Stimulated activated CD8-positive, alpha-beta memory T cell treated with anti-CD3 and anti-CD28 coated beads, Interleukin-15, amount 100 ng/mL, for 24 hours (primary cell): ENCODE measurements at places on chromosomes 2 and 18.

DNA sequence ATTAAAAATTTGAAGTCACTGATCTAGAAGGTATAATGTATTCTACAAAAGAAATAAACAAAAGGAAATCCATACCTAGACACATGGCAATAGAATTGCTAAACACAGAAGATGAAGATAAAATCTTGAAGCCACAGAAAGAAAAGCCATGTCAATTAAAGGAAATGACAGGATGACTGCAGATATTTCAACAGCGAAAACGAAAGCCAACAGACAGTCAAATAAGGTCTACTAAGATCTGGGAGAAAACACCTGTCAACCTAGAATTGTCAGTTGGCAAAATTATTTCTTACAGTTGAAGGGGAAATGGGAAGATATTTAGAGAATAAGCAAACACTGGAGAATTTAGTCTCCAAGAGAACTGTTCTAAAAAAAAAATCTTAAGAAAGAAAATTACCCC, 39.2 kb downstream of the NETO1 start:
- no peak for DNase-seq

DNA sequence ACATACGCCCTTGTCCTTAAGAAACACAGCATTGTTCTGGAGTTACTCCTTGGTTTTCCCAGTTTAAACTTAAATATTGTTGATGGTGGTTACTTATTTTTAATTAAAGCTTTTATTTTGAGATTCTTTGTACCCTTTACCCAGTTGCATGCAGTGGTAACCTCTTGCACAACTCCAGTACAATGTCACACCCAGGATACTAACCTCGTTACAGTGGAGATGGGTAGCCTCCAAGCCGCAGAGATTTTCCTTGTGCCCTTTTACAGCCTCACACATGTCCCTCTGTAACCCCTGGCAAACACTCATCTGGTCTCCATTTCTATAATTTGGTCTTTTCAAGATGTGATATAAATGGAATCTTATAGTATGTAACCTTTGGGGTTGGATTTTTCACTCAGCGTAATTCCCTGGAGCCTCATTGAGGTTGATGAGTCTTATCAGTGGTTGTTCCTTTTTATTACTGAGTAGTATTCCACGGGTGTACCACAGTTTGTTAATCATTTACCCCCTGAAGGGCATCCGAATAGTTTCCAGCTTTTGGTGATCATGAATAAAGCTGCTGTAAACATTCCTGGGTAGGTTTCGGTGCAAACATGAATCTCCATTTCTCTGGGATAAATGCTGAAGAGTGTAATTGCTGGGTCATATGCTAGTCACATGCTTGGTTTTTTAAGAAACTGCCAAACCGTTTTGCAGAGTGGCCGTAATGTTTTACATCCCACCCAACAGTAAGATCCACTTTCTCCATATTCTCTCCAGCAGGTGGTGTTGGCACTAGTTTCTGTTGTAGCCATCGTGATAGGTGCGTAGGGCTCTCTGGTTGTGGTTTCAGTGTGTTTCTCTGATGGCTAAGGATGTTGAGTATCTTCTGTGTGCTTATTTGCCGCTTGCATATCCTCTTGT, 68.6 kb downstream of the DGKD start:
- no peak for DNase-seq

- no peak for DNase-seq
Observed at GRCh38 chr2:26743852-26744251, 20.2 kb upstream of the SLC35F6 start.

- no peak for DNase-seq
Observed at GRCh38 chr2:69911985-69912563, 2.8 kb upstream of the MXD1 start.

GRCh38 chr2:179622635-179623300, 238.6 kb downstream of the ZNF385B start:
- no peak for DNase-seq

DNA sequence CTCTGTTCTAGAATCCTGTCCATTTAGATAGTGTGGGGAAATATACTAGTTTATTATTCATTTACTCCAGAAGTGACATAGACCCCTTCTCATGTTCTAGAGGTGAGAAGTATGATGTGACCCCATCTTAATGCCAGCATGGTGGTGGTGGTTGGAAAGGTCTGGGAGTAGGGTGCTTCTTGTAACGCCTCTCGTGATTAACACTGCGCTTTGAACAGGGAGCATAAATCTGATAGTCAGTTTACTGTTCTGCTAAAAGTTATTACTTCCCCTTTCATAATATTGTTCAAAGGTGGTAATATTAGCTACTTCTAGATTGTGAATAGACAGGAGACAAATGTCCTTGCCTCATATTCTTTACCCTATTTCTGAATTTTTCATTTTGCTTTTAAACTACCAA, 35.6 kb downstream of the EHBP1 start:
- DNase-seq, result no peak

GRCh38 chr18:26085056-26085455, 5.4 kb downstream of the SS18 start:
- DNase-seq, result no peak

DNA sequence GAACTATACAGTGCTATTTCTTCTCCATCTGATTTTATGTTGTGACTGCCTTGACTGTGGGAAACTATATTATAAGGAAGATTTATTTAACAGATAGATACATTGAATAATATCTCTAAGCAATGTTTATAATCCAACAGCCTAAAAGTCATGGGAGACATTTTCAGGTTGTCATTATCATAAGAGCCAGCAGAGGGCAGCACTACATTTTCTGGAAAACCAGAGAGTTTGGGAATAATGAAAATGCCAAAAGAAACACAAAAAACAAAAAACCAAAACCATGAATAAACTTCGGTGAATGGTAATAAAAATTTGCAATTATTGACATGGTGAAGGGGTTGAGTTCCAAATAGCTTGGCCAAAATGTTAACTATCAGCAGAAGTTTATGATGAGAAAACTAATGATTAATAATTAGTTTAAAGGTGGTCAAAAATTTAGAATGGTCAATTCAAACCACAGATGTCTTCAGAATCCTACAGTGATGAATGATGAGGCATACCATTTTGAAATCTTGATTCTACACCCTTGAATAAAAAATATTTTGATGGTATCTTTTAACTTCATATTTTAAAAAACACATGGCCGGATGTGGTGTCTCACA, 4.7 kb downstream of the EEF1B2 start:
- no peak for DNase-seq

DNA sequence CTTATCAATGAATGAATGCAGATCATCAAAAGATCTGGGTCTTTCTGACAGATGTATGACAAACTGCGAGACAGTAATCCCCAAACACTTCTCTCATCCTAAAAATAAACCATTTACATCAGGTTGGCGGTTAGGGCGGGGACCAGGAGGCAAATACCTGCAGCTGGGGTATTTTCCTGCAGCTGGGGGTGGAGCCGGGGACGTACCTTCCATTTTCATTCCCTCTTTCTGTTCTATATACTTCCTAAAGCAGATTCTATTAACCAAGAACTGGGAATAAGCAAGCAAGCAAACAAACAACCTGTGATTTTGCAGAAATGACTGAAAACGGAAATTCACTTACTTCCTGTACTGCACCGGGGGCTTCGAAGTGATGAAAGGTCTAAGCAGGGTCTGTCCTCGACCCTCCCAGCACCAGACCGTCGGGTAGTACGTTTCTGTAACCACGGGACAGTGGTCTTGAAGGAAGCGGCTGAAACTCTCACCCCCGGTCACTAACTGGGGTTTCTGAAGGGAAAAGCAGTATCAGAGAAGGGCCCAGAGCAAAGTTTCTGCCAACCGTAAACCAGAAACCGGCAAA, 1.2 kb downstream of the ABHD3 start:
- DNase-seq, result no peak

- DNase-seq, result no peak
Observed at GRCh38 chr18:66119347-66119746, 368.5 kb downstream of the CDH7 start.

DNA sequence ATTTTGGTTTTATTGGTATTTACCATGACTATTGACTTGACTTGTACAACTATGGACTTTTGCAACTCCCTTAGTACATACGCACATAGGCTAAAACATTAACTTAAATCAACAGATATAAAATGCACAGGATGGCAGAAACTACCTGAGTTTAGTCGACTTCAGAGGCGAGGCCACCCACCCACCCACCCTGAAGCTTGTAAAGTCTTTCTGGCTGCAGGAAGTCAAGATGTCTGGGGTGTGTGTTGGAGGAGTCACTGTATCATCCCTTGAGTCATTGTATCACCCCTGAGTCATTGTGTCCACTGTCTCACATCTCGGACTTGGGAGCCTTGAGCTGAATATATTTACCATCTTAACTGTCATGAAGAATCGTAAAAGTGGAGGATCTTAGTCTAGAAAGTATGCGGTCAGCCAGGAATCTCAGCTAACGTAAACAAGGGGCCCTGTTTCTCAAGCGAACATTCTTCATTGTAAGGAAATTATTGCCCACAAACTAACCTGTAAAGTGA, 140.0 kb upstream of the ST6GAL2 start:
- no peak for DNase-seq

DNA sequence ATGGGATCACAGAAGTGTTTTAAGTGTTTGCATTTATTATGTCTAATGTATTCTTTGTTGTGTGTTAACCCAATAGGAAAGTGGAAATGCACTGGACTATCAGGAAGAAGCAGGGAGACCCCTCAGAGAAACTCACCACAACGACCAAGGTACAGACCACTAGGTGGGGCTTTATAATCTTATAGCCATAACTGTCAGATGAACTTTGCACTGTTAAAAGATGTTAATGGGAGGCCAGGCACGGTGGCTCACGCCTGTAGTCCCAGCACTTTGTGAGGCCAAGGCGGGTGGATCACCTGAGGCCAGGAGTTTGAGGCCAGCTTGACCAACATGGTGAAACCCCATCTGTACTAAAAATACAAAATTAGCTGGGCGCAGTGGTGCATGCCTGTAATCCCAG, 73.2 kb downstream of the SUMO1 start:
- DNase-seq, result no peak

- DNase-seq, result no peak
Observed at GRCh38 chr18:13500869-13501542, 225.4 kb downstream of the FAM210A start.

DNA sequence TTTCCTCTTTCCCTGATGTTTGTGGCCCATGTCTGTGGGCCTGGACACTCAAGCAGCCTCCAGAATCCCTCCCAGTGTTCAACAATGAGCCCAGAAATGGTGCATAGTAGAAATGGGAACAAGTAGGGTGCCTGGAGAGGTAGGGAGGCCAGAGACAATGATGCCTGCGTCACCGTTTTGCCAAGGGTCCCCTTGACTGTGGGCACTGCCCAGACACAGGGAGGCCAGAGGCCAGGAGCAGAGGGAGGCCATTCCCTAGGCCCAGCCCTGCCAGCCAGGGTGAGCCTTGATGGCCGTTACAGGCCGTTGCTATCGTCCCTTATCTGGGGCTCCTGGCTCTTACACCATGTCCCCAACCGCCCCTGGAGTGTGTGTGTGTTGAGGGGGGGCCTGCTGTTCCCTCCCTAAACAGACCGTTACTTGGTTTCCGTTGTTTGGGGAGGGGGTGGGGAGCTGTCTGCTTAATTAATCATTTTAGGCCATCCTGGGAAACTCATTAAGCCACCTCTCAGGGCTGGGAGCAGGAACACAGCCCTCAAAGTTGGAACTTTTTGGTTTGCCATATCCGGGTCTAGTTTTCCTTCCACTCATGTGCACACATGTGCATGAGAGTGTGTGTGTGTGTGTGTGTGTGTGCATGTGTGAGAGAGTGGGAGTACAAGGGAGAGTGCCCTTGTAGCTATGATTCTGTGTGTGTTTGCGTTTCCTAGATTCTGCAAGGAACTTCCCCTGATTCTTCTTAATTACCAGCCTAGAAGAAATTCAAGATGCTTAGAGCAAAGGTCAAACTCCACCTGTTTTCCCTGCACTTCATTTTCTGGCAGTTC, 135.2 kb upstream of the HAAO start:
- no peak for DNase-seq

DNA sequence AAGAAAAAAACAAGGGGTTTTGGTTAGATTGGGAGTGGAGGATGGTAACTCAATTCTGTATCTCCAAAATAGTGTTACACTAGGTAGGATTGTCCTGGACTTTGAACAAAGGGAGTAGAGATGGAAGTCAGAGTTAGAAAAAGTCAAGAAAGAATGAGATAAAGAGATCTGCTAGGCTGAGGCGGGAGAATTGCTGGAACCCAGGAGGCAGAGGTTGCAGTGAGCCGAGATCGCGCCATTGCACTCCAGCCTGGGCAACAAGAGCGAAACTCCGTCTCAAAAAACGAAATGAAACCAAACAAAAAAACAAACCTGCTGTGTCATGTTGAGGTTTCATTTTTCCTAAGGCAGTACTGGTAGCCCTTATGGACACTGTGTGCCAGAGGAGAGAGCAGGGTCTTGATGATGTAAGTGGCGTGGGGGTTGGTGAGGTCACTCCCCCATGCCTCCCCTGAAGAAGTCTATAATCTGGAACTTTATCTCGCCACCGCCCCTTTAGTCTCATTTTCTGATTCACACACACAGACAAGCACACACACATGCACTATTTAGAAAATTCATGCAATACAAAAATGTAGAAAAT, 10.5 kb downstream of the DRC1 start:
- no peak for DNase-seq
